ENCODE measurements at places on chromosomes 2 and 18.

DNA sequence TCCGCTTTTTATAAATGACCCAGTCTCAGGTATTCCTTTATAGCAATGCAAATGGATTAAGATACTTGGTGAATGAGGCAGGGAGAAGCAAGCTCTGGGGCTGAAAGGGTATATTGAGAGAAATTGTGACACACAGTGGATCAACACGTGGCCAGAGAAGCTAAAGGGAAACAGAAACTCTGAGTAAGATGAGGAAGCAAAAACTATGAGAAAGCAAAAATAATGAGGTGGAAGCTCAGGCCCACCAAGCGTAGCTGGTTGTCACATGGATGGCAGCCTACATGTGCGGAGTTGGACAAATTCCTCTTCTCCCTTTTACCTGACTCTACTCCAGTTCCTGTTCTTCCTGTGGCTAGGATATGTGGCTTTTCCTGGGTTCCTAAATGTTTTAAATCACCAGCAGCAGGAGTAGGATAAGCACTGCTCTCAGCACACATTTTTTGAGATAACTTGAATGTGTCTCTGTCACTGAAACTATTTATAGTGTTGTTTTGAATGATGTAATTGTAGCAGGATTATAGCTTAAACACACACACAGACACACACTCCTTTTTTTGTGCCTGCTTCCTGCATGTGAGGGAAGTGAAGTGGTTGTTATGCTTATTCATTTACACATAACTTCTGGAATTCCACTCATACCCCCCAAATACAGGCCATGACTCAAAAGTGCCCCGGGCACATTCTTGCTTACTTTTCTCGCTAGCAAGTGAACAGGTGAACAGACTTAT lies 30.1 kb upstream of the EPC2 start:
- no peak for DNase-seq

GRCh38 chr2:120346026-120346666 lies at the start of gene INHBB:
Gene INHBB, plus strand, starts transcription at chr2:120346136. Its CDS starts 53 bp downstream, at chr2:120346189.
- no peak for DNase-seq

GRCh38 chr2:156753766-156754165 lies 317.6 kb downstream of the GPD2 start:
- no peak for DNase-seq

DNA sequence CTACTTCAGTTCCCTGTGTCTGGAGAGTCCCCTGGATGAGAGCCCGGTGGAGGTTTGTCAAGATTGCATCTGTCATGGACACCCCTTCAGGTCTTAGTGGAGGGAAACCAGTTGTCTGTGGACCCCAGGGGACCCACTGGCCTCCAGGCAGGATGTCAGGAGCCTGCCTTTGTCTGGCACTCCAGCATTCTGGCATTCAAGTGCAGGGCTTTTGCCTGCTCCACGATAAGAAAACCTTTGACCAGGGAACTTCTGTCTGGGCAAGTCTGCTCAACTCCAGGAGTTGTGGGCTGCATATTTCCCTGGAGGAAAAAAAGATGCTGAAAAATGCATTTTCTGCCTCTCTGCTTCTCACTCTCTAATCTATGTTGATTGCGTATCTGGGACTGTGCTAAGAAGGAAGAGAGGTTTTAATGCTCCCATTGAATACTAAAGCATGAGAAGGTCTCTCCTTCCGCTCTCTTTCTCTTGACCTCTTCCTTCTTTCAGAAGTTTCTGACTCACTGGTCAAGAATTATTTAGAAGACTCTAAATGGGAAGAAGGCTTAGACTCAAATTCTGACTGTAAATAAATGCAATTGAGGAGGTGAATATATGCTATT lies 104.5 kb downstream of the MMADHC start:
- peak; percentile 14 for DNase-seq

DNA sequence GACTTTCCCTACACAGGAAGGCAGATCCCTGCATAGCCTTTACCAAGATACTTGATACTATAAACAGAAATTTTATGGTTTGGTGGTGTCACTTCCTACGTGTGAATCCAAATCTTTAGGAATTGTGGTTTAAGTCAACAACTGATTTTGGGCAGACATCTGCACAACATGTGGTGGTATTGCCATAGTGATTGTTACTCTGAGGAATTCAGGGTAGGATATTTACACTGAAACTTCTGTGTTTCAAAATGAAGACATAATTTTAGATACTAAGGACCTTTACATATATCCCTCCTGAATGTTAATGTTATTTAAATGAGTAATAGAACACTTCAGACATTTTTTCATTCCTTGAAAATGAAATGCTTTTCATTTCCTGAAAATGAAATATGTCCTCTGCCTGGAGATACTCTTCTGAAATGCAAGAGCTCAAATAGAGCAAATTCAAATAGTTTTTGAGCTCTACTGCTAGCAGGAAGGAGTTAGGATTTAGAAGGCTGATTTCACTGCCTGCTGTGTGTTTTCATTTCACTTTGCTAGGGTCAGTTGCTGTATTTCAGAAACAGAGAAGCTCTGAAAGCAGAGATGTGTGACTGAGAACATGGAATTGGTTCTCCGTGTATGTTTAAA lies 77.2 kb downstream of the MDH1 start:
- DNase-seq = peak; percentile 88

DNA sequence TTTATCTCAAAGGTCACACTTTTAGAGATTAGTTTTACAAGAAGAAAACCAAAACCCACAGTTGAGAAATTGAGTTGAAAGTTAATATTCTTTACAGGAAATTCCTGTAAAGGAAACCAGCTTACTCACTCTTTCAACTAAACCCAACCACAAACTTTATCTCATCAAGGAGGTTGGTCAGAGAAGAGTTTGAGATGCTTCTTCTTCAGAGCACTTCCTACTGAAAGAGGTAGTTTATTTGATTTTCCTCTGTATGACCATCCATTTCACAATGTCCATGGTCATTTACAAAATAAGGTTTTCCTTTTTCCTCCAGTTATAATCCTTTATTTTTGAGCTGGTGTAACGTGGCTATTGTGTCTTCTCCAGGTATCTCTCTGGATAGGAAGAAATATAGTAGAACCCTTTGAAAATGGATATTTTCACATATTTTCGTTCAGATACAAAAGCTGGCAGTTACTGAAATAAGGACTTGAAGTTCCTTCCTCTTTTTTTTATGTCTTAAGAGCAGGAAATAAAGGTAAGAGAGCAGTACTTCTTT lies 4.5 kb upstream of the IL18RAP start:
- DNase-seq = no peak

- no peak for DNase-seq
These were observed 8.3 kb downstream of the OSR1 start for GRCh38 chr2:19349911-19350677.

- DNase-seq = peak; percentile 65
These were observed 100.6 kb downstream of the DYM start for GRCh38 chr18:49359732-49360444.

DNA sequence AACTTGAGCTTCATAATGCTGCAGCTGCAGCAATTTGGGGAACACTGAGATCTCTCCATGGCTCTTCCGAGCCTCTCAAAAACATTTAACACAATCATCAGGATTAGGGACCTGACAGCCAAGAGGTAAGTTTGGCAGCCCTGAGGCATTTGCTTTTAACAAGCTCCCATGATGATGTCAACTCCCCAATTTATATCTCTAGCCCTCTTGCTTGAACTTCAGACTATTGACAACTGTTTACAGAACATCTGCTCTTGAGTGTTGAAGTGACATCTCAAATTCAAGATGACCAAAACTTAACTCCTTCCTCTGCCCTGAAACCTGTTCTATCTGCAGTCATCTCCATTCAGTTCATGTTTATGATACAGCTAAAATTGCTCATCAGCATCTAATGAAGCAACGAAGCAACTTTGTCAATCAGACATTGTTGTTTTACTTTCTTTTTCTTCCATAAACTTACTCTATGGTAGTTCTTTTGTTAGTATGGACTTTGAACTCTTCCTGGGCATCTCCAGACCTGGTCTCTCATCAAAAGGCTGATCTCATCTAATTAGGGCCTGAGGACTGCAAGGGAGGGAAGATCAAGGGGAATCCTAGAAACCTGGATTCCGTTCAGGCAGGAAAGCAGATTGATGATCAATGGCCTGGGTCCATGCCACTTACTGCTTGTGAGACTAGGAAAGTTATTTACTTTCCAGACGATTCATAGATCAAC lies 48.1 kb downstream of the SEMA4F start:
- DNase-seq = no peak

DNA sequence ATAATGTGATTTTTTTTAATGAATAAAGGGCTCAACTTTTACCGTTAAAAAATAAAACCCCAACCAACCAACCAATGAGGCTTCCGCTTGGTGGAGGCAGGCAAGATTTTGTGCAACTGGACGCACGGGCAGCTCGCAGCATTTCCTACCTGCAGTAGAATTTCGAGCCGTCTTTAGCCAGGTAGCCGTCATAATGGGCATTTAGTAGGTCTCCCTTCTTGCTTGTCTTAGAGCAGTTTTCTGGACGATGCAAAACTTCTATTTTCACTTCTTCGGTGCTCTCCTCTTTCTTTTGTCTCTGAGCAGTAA lies 316 bp downstream of the FKBP7 start:
- DNase-seq = peak; percentile 25

- peak; percentile 18 for DNase-seq
These were observed 443.9 kb upstream of the ZNF804A start for GRCh38 chr2:184154438-184154837.

GRCh38 chr2:66832646-66833435 lies 397.9 kb downstream of the MEIS1 start:
- no peak for DNase-seq

DNA sequence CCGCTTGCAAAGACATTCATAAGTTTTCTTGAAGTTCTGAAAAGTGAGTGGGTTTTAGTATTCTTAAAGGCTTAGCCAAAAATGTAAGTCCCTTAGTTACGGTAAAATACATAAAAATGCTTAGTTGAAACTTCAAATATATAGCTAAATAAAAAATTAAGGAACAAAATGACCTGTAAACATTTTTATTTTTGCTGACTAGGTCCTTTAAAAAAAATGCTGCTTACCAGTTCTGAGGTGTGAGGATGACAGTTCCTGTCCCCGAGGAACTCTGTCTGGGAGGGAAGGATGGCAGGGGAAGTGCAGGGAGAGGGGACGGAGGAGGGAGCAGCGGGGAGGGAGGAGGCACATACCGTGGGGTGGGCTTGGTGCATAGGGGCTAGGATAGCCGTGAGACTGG lies 102.8 kb upstream of the BCL2L11 start:
- no peak for DNase-seq

DNA sequence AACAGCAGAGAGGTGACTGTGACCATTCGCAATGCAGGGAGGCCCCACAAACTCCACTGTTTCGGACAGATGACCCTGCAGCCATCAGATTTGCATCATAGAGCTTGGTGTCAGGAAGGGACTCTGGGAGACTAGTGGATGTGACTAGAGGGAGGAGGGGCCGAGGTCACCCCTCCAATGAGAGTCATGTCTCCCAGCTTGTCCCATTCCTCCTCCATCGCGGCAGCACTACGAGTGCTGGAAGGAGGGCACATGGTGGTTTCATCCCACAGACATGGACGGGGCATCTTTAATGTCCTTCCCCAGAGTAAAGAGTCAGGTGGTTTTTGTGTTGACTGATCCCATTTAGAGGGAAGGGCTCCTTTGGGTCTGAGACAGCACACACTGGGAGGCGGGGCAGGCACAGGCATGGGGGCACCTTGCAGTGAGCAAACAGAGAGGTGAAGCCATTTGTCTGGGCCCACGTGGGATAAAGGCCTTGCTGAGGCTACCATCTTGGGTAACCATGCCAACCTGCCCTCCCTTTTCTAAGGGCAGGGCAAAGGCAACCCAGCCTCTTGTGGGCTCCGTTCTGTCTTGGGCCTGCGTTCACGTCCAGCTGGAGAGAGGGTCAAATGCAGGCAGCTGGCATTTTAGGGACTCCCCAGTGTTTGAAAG lies 208.1 kb downstream of the ASB1 start:
- DNase-seq = no peak

DNA sequence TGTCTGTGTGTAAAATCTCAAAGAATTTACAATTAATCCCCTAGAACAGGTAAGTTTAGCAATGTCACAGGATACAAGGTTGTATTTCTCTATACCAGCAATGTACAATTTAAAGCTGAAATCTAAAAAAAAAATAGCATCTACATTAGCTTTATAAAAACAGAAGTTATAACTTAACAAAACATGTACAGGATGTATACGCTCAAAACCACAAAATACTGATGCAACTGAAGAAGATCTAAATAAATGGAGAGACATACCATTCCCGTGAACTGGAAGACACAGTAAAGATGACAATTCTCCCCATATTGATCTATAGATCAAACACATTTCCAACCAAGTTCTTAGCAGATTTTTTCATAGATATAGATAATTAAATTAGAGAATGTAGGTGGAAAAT lies 17.5 kb upstream of the RANBP2 start:
- DNase-seq = no peak

DNA sequence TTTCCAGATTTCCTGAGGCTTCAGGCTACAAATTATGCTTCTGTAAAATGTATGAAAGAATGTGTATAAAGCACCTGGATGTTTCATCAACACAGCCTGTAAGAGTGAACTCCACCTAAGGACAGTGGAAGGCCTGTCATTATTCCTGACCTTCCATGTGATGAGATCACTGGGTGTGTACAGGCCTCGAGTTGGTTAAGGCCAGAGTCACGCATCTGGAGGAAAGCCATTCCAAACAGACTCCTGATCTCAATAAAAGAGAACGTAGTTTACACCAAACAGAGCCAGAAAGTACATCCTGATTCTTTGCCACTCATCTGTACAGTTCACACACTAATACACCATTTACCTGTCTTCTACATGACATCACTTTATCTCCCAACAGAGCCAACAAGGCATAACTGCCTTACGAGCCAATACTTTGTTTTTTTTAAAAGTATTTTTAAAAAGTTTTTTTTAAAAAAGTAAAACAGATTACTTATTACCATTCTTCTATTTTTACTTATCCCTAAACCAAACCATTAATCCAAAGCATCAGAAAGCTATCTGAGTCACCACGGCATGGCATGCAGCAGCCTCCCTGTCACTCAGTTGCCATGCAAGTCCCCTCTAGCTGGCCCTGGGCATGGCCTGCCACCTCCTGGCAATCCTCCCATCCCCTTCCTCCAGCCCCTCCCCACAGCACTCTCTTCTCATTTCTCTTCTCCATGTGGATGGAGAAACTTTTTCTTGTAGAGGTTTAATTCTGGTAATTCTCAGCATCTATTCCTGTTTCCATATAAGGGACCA lies 78.8 kb upstream of the TFCP2L1 start:
- DNase-seq = peak; percentile 95

DNA sequence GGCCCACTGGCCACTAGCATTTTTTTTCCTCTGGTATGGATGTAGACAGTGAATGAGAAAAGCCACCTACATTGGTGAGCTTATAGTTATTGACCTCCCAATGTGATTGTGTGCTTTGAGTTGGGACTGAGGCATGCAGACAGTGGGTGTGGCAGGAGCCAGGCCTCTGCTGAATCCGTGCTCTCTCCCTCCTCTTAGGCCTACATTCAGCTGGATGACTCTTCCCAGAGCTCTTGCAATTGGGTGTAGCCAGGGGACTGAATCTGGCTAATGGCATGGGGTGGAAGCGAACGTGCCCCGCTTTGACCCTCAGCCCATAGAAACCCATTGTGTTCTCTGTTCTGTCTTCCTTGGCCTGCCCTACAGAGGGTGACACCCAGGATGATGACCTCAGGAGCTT lies 698.3 kb upstream of the HS6ST1 start:
- no peak for DNase-seq

- no peak for DNase-seq
These were observed 212.1 kb downstream of the CDH2 start for GRCh38 chr18:27964811-27965210.

All from fibroblast of mammary gland (primary cell).